ENCODE measurements at places on chromosomes 13 and 19. TPM values are rescaled to one million over a fixed set of nuclear protein-coding genes. Genes with fewer than 3 reads are reported as not detected.

GRCh38 chr19:10505583-10506229 lies 2.5 kb upstream of the KEAP1 start:
- peaks cover 24% of the 10 kb centered on the region for H3K27me3 ChIP-seq
- H3K4me3 ChIP-seq, result no peak overlapping the region
- no peak overlapping the region for H3K27ac ChIP-seq
- no peaks in the 10 kb centered on the region for H3K4me1 ChIP-seq
- peak; percentile 85 for DNase-seq
- H3K36me3 ChIP-seq, result no peaks in the 10 kb centered on the region

DNA sequence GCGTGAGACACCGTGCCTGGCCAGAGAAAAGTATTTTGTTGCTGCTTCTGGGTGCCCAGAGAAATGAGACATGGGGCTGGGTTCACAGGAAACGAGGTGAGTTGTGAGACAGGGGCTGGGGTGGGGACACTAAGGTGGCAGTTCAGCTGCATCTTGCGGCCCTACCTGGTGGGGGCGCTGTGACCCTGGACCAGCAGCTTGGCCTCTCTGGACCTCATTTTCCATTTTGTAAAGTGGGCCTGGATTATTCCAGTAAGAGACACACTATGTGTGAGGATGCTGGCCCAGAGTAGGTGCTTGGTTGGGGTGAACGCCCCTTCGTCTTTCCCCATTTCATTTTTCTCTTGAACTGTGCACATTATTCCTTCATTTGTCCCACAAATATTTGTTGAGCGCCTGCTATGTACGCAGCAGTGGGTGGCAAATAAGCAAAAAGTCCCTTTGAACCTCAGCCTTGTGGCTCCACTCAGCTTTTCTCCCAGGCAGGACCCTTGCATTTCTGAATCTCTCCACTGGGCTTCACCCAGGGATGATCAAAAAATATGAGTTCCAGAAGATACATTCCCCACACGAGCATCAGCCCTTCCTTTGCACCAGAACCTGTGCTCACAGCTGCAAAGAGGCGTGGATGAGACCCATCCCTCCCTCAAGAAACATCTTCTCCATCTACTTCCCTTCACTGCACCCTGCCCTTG lies 26.6 kb upstream of the OR10H1 start:
- no peak overlapping the region for H3K27ac ChIP-seq
- no peak overlapping the region for H3K4me3 ChIP-seq
- H3K27me3 ChIP-seq, result no peaks in the 10 kb centered on the region
- H3K4me1 ChIP-seq, result peaks cover 5% of the 10 kb centered on the region
- H3K36me3 ChIP-seq, result no peaks in the 10 kb centered on the region

DNA sequence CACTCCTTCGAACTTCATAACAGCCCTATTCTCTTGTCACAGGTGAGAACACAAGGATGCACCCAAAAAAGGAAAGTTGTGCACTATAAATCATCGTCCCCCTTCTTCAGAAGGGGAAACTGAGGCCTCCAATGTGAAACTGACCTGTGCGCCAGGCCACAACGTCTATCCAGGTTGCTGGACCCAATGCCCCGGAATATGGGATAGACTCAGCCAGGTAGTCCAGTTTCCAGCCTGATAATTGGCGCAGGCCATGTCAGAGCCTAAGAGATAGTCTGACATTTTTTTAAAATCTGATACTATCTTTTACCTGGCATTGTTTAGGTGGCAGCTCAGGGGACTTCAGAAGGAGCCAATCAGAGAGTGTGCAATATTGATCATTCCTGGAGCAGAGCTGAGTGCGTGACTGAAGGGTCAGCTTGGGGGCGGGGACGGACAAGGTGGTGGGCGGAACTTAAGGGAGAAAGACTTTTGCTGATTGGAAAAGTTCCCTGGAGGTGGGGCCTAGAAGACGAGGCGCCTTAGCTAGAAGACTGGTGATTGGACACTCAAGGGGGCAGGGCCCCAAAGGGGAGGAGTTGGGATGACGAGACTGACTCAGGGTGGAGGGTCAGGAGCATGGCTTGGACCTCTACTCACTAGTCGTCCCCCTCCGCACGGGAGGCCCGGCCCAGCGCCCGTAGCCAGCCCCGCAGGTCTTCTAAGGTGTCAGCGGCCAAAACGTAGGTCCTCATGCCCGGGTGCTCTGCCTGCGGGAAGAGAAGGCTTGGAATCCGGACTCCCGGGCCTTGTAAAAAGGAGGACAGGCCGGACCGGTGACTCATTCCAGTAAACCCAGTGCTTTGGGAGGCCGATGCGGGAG lies 8.5 kb downstream of the PLEKHA4 start:
- DNase-seq, result no peak
- no peaks in the 10 kb centered on the region for H3K27me3 ChIP-seq
- H3K4me1 ChIP-seq, result no peaks in the 10 kb centered on the region
- H3K4me3 ChIP-seq, result peak overlapping the region; percentile 11
- H3K36me3 ChIP-seq, result no peaks in the 10 kb centered on the region
- no peak overlapping the region for H3K27ac ChIP-seq

- no peaks in the 10 kb centered on the region for H3K27me3 ChIP-seq
- no peaks in the 10 kb centered on the region for H3K36me3 ChIP-seq
- no peak for DNase-seq
- no peaks in the 10 kb centered on the region for H3K4me1 ChIP-seq
- no peak overlapping the region for H3K27ac ChIP-seq
- no peak overlapping the region for H3K4me3 ChIP-seq
Observed at GRCh38 chr13:23074075-23074828, 106.5 kb upstream of the SGCG start.

DNA sequence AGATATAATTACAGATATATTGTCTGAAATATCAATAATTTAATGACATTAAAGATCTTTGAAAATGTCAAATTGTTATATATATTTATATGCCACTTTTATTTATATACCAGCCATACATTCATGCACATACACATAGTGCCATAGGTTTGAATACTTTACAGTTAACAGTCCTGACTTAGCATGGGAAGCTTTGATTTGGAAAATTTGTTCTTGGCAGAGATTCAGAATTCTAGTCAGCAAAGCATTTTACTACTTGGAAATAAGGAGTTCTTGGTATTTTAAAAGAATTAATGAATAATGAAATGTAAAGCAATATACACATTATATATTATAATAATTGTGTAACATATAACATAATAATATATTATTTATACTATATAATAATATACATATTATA lies 277.0 kb upstream of the PCDH20 start:
- no peaks in the 10 kb centered on the region for H3K27me3 ChIP-seq
- H3K4me1 ChIP-seq, result no peaks in the 10 kb centered on the region
- H3K27ac ChIP-seq, result no peak overlapping the region
- no peak overlapping the region for H3K4me3 ChIP-seq
- no peak for DNase-seq
- no peaks in the 10 kb centered on the region for H3K36me3 ChIP-seq

DNA sequence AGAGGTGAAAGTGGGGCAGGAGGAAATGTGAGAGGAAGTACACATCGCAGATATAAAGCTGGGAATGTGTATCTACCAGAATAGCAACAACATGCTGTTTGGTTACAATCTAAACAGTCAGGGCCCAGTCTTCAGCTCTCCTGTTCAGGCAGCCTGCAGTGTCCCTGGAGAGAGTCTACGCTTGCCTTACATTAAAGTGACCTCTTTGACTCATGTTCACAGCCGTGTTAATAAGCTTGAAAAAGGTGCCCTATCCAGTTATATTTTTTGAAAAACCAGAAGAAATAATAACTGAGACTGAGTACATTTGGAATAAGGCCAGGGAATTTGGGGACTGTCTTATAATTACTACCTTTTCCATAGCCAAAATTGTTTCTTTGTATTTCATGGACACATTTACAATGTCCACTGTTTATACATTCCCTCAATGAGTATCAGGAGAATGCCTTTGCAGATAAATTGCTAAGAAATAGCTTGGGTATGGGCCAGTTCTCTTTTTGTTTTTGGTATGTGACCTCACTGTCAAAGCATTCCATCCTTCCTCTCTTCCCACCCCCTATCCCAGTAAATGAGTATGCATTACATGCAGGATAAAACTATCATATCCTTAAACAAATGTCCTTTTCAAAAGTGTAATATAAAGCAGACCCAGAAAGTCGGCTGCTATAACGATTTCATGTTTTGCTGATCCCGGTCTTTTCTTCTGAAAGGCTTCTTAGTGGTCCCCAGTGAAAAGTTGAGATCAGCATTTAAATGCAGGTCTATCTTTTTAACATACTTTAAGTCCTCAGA lies 82.6 kb downstream of the PCDH9 start:
- H3K36me3 ChIP-seq, result no peaks in the 10 kb centered on the region
- no peak overlapping the region for H3K4me3 ChIP-seq
- DNase-seq, result no peak
- peaks cover 23% of the 10 kb centered on the region for H3K4me1 ChIP-seq
- H3K27me3 ChIP-seq, result no peaks in the 10 kb centered on the region

DNA sequence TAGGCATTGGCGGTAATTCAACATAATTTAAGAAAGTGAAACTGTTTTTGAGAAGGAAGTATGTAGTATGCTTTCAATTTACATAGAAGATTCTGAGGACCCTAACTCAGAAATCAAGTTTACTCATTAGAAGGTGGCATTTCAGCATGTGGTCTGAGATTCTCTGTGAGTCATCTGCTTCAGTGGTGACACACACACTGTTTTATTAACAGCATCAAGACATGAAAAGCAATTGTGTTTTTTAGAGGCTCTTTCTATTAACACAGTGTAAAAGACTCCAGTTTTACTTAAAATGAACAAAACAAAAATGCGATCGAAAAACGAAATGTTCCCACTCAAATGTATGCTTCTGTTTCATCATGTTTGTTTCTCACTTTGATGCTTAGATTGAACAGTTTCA lies 802.1 kb upstream of the SLITRK6 start:
- H3K27ac ChIP-seq, result no peak overlapping the region
- no peaks in the 10 kb centered on the region for H3K36me3 ChIP-seq
- H3K27me3 ChIP-seq, result no peaks in the 10 kb centered on the region
- H3K4me3 ChIP-seq, result no peak overlapping the region
- H3K4me1 ChIP-seq, result no peaks in the 10 kb centered on the region
- DNase-seq, result no peak

GRCh38 chr19:34904664-34905527 lies 21.8 kb upstream of the ZNF30 start:
- H3K36me3 ChIP-seq, result no peaks in the 10 kb centered on the region
- H3K27ac ChIP-seq, result no peak overlapping the region
- no peak for DNase-seq
- H3K4me3 ChIP-seq, result no peak overlapping the region
- H3K27me3 ChIP-seq, result peaks cover 15% of the 10 kb centered on the region

GRCh38 chr19:18761531-18762110 lies 29.5 kb downstream of the COMP start:
- no peak for DNase-seq
- H3K27ac ChIP-seq, result peak overlapping the region; percentile 70
- H3K27me3 ChIP-seq, result no peaks in the 10 kb centered on the region
- H3K36me3 ChIP-seq, result no peaks in the 10 kb centered on the region
- H3K4me3 ChIP-seq, result peak overlapping the region; percentile 24

- no peaks in the 10 kb centered on the region for H3K36me3 ChIP-seq
- DNase-seq, result no peak
- H3K27me3 ChIP-seq, result no peaks in the 10 kb centered on the region
- no peak overlapping the region for H3K27ac ChIP-seq
Observed at GRCh38 chr13:51666374-51666773, 82.1 kb downstream of the WDFY2 start.

NLRP9 gene
- total RNA-seq, result not detected

FXYD1 gene
- total RNA-seq, result 107 TPM

KIR3DL1 gene
- not detected for total RNA-seq

KLK2 gene
- total RNA-seq, result not detected

VAV1 gene
- total RNA-seq, result 4.5 TPM

NUMBL gene
- total RNA-seq, result 26.4 TPM

Data from sigmoid colon (tissue), 7 donors.